ENCODE measurements at places on chromosomes 3 and 15.

DNA sequence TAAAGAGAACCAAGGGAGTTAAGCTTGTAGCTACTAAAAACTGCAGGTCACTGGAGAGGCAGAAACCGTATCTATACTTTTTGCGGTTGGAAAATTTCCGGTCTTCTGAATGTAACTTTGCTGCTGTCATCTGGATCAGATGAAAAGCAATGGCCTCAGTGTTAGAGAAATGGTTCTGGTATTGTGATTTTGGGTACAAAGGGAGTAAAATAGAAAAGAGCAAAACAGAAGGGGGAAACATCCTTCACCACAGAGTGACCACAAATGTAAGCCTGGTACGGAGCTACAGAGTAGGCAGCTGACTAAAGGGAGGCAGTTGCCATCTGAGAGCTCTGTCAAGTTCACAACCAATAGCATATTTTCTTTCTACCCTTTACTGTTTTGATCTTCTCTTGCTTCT is 5.6 kb downstream of the CD96 start:
- DNase-seq, result no peak

DNA sequence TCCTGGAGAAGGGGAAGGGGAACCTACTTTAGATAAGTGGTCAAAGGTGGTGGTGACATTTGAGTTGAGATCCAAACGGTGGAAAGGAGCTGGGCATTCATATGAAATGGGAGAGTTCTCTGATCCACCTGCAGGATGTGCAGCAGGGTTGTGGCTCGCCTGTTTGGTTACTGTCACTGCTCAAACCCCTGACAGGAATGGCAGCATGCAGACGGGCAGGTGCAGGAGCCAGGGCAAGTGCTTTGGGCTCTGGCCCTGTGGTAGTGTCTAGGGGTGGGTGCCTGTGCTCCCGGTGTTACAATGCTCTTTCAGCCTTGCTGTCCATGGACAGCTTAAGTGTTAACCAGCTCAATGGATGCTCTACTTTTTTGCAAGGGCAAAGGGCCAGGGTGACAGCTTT is 18.5 kb downstream of the PAQR9 start:
- no peak for DNase-seq

GRCh38 chr3:128825117-128825725 is 54.2 kb upstream of the ACAD9 start:
- no peak for DNase-seq

GRCh38 chr3:186929186-186929585 is 1.1 kb upstream of the ST6GAL1 start:
- DNase-seq, result no peak

GRCh38 chr3:49162751-49163419 is 3.2 kb downstream of the CCDC71 start:
- DNase-seq, result no peak

DNA sequence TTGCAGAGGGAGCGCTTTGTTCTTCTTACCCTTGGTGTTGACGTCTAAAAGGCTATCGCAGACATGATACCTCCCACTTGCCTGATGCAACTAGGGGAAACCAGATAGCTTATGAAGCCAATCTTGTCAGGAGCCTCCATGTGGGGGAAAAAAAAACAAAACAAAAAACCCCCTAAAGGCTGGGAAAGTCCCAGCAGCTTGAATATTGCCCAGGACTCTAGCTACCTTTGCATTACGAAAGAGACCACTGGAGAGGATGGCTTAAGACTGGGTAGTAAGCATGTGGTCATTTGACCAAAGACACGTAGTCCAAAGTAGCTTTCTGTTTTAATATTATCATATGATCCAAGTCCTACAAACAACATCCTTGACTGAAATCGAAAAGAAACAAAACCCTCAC is 120.7 kb upstream of the WNT5A start:
- no peak for DNase-seq

DNA sequence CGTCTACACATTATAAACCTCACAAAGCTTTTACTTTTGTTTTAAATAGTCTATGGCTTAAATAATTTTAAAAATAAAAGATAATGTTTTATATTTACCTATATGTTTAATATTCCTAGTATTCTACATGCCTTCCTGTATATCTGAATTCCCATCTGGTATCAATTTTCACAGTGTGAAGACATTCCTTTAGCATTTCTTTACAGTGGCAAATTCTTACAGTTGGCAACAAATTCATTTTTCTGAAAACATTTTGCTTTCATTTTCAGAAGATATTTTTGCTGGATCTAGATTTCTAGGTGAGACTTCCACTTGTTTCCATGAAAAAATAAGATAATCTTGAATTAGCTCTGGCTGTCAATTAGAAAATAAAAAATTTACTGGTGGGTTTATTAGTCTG is 471.4 kb upstream of the NAALADL2 start:
- DNase-seq, result no peak

DNA sequence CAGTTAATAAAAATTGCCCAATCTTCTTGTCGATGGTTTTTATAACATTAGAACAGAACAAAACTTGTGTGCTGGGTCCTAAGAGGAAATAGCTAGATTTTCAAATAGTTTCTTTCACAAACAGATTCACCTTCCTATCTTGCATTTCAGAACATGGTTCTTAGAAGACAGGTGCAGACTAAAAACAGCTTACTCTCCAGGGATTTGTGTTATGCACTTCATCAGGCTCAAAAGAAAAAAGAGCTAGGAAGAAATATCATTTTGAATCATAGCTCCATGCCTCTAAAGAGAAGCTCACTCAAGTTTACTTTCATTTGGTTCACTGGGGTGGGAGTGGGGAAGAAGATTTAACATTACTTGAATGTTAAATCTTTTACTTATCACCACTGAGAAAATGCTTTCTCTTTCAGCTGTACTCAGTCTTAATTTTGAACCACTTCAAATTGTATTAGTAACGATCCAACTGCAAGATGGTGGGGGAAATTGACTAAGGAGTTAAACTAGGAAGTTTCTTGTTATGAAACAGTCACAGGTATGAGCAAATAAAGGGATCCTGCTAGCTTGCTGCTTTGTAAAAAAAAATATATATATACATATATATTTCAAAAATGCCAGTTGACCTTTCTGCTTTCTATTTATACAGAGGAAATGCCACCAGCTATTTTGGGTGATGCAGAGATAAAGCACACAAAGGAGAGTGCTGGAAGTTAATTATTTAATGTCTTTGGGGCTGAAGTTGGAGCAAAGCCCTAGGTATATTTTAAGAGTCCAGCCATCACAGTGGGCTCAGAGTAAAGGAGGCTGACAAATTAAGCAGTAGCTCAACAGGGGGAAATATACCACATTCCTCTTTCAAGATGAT is 28.3 kb upstream of the NUDT16 start:
- DNase-seq, result no peak

GRCh38 chr15:55897560-55898336 is 95.7 kb downstream of the NEDD4 start:
- no peak for DNase-seq

DNA sequence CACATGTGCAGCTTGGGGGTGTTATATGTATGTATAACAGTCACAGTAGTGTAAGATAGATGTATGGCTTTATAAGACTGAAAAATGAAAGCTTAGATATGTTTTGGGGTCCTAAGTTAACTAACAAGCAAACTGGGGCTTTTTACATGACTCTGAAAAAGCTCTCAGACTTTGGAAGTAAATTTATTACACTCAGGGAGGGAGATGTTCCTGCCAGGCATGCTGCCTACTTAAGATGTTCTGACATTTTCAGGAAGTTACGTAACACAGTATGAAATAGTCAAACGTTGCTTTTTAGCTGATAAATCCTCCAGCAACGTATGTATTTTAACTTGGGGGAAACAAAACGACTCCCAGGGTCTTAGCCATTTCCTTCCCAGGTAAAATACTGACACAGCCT is 1.7 kb upstream of the IFT57 start:
- DNase-seq, result no peak

DNA sequence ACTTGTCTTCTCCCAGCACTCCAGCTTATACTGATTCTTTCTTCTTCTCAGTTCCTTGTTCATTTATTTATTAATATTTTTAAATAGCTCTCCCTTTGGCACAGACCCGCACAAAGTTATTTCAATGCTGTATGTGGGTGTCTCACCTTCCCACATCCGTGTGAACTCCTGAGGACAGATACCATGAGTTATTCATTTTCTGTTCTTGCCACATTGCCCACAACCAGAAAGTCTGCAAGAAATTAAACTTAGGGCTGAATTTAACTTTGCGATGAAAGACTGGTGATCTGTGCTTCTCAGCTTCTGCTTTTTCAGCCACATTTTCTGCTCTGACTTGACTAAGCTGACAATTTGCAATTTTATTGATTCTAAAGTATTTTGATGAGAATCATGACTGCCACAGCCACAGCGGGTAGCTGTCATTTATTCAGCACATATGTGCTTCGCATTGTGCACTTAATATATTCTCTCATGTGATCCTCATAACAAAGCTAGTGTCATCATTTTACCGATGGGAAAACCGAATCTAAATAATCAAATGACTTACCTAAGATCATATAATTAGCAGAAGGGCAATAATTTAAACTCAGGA is 569.8 kb downstream of the EDEM1 start:
- no peak for DNase-seq

DNA sequence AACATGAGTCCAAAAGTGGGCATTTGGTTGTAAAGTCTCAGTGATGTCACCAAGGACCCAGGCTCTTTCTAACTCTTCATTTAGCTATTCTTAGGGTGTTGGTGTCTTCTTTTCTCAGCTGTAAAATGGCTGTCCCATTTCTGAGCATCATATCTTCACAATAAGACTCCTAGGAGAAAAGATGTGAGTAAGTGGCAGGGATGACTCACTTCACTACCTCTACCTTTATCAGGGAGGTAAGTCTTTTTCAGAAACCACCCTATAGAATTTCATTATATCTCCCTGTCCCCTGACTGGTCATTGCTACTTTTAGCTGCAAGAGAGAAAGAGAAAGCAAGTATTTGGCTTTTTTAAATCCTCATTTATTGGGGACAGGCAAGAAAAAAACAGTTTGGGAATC is 300.2 kb upstream of the RBMS3 start:
- DNase-seq, result no peak

DNA sequence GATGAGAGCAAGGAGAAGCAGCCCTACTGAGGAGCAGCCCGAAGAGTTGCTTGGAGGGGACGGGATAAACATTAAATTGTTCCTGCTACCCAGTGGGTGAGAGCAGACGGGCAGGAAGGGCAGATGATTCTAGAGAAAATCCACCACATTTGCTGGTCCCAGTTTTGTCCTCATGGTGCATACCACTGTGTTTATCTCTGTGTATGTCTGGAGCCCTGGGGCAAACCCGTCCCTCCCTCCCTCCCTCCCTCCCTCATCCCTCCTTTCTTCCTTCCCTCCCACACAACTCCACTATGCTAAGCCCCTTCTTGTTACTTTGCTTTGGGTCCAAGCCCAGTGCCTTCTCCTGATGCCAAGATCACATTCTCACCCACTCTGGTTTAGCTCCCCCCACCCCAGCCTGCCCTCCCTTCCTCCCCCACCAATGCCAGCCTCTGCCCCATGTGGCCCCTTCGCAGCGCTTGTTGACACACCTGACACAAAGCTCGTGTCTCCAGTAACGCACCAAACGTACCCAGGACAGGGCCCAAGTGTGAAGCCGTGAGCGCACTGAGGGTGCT is 194.8 kb downstream of the ATP10A start:
- DNase-seq, result no peak

DNA sequence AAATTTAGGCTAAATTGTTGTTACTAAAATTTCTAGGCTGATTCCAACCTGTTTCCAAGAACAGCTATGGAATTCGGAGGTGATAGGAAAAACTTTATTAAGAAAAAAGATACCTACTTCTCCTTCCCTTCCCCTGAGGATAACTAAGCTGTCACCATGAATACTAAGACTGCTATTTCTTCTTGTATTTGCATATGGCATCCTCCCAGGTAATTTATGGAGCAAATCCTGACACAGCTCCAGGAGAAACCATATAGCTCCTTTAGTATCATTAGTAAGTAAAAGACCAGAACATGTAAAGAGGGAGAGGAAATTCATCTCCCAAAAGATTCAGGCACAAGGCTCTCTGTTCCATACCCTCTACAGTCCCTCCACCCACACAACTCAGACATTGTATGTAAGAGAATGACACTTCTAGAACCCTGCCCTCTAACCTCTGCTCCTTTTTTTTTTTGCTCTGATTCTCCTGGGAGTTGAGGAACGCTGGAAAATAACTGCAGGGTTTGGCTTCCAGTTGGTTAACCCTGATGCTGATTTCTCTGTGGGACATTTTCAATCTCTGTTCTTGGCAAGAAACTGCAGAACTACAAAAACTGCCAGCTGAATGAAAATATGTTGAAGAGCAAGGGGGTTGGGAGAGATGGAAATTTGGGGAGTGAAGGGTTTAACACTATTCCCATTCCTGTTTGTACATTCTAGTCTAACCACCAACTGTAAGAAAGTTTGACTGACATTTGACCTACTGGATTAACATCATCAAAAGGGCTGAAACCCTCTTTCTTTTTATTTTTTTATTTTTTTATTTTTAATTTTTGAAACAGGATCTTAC is 14.2 kb upstream of the MAGI1 start:
- DNase-seq, result no peak

GRCh38 chr15:48144889-48145288 is 24.1 kb downstream of the SLC24A5 start:
- DNase-seq, result no peak

- DNase-seq, result no peak
Observed at GRCh38 chr3:43953814-43954692, 263.3 kb downstream of the ABHD5 start.

DNA sequence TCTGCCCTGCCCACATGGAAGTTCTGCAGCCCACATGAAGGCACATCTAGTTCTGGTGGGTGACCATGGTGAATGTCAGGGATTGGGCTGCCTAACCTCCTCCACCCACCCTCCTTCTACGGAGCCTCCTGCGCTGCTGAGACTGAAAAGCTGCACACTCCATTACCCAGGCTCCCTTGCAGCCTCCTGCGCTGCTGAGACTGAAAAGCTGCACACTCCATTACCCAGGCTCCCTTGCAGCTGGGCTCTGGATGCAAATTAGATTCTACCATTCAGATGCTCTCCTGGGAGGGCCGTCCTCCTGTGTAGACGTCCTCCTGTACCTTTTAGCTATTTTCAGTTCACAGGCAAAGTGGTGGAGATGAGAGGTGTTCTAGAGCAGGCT is 32.1 kb downstream of the POMGNT2 start:
- no peak for DNase-seq

GRCh38 chr3:10440684-10441083 is 64.7 kb downstream of the ATP2B2 start:
- no peak for DNase-seq

GRCh38 chr3:3800685-3801493 is 1.7 kb downstream of the LRRN1 start:
- no peak for DNase-seq

DNA sequence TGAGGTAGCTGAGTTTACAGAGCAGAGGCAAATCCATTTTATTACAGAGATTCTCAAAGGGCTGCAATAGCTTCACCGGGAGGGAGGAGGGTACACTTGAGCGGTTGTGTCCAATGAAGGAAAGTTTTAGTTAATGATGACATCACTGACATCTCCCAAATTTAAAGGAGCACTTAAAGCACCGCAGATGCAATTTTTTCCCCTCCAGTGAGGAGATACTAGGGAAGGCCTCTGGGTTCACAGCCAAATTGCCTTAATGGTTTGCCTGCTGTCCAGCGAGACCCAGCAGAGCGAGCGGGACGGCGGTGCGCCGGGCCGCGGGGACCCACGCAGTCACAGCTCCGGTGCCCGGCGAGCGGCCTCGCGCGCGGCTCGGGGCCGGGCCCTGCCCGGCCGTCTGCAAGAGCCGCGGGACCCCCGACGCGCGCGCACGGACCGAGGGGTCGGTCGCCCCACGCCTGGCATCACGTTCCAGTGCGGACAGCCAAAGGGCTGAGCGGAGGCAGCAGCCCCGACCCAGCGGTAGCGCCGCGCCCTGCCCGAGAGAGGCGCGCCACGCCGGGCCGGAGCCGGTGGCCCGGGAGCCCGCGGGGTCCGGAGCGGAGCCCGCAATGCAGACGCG is 160.5 kb upstream of the CHRNA7 start:
- DNase-seq, result no peak

GRCh38 chr3:118292841-118293240 is 741.8 kb downstream of the IGSF11 start:
- DNase-seq, result no peak

Data from activated T-cell treated with anti-CD3 and anti-CD28 coated beads for 24 hours (primary cell).